ENCODE measurements at places on chromosomes 11 and 22.

DNA sequence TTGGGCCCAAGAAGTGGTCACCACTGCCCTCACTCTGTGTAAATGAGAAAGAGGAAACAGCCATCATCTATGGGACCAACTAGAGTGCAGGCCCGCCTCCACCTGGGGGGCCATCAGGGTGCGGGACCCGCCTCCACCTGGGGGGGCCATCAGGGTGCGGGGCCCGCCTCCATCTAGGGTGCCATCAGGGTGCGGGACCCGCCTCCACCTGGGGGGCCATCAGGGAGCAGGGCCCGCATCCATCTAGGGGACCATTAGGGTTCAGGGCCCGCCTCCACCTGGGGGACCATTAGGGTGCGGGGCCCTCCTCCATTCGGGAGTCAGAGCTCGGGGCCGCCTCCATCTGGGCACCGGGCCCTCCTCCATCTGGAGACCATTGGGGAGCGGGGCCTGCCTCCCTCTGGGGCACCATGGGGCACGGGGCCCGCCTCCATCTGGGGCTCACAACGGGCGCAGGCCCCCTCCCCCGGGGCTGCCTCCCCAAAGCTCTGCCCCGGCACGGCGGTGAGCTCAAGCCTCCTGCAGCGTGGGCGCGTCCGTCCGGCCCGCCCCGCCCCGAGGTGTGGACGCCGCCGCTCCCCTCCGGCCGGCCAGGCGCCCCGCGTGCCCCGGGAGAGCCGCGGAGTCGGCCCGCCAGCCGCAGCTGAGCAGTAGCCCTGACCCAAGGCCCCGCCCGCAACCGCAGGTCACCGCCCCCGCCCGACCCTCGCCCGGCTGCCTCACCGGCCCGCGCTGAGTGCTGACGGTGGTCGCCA is 512 bp downstream of the TOLLIP start:
- no peak for DNase-seq

DNA sequence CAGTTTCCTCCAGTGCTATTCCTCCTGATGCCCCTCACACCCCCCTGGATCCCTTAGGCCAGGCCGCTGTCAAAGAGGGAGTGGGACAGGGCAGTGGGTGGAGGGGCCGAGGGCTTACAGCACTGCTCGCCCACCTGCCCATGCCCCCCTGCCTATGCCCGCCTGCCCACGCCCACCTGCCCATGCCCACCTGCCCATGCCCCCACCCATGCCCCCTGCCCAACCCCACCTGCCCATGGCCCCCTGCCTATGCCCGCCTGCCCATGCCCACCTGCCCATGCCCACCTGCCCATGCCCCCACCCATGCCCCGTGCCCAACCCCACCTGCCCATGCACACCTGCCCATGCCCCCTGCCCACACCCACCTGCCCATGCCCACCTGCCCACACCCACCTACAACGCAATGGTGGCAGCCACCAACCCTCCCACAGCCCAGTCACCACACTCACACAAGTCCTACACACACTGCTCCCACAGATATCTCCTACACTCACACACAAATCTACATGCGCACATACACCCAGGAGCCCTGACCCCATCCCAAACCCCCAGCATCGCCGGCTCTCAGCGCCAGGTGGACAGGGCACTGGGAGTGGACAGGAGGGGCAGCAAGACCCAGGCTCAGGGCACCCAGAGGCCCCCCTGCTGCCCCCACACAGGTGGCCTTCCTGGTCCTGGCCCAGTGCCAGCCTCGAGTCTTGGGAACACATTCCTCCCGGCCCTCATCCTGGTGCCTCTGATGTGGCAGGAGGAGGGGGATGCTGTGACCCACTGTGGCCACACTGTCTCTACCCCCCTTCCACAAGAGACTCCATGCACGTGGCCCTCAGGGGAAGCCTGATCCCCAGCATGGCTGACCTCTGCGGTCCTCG is 61.8 kb downstream of the CYTH4 start:
- no peak for DNase-seq

- no peak for DNase-seq
These were observed 239.7 kb upstream of the API5 start for GRCh38 chr11:43072096-43072495.

DNA sequence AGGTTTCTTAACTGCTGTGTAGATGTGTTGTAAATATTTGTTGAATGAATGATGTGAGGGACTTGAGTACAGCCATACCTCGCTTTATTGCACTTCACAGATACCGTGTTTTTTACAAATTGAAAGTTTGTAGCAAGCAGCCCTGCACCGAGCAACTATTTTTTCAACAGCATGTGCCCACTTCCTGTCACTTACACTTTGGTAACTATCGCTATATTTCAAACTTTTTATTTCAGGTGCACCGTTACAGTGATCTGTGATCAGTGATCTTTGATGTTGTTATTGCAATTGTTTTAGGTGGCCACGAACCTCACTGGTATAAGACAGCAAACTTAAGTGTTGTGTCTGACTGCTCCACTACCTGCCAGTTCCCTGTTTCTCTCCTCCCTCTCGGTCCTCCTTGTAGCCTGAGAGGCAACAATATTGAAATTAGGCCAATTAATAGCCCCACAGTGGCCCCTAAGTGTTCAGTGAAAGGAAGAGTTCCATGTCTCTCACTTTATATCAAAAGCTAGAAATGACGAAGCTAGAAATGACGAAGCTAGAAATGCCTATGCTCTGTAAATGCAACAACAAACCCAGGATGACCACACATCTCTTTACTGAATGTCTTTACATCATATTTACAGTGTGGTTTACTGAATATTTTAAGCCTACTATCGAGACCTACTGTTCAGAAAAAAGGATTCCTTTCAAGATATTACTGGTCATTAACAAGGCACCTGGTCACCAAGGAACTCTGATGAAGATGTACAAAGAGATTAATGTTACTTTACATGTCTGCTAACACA is 1.0 kb downstream of the SFI1 start:
- no peak for DNase-seq

DNA sequence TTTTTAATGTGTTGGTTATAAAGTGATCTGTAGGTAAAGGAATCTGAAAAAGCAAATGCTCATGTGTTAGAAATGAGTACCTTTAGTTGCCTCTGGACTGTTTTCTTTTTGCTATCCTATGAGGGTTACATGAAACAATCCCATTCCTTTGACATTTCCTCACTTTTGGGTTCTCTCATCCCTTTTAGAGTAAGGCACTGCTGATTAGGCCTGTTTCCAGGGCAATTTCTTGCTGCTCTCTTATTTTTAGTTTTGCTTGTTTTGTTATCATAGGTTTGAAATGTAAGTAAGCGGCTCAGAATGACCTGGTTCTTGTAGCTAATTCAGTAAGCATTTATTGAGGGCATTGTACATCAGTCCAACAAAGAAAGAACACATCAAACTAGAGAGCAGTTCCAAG is 138.9 kb downstream of the DDX10 start:
- no peak for DNase-seq
